Activated T-helper 1 cell treated with anti-CD3 and anti-CD28 coated beads, Interleukin-12 subunit alpha, Interleukin-12 subunit beta, Interleukin-2, Interleukin-4 antibody, amounts not matched to agents 30 ng/mL and 10 ng/mL and 1 ng/mL, durations not matched to agents 14 hours and 24 hours and 36 hours (primary cell): ENCODE measurements at places on chromosomes 2 and 18.

DNA sequence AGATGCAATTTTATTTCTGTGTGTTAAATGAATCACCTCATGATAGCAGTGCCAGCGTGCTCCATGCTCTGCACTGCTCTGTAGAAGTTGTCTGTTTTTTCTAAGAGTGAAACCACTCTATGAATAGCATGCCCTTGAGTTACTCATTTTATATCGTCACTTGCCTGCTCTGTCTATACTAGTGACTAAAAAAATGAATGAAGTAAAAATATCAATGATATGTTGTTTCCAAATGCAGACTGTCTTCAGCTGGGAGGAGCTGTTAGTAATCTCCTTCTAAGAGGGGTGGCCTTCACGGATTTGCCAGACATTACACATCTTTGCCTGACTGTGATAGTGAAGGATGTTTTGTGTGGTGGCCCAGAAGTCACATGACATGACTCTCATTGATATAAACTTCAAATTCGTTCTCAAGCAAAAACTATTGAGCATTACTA lies 852.1 kb downstream of the CNTNAP5 start:
- DNase-seq = no peak

DNA sequence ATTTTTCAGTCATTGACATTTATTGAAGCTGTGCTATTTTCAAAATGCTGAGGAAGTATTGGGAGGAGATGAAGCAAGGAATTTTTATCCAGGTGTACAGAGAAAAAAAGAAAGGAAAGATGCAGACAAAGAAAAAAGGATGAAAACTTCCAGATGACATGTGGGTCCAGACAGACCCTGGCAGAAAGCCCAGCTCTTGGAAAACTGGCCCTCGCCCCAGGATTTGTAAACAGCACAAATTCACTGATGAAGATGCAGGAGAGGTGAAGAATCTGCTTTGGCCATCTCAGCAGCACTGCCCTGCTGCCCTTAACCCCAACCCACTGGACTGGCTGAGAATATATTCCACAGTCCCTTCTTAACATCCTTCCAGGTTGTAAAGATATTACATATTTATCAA lies 12.5 kb downstream of the TACR1 start:
- DNase-seq = no peak

DNA sequence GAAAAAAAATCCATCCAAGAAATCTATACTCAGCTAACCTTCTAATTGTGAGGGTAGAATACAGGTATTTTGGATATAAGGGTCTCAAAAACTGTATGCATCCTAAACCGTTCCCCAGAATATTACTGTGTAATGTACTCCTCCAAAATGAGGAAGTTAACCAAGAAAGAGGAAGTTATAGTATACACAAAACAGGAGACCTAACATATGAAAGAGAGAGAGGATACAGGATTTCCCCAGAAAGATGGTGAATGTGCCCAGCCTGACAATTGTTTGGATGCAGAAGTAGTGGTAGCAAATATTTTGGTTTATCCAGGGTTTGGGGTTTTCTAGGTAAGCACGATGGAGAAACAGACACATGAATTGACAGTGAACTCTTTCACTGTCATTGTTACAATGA lies 50.6 kb downstream of the GALNT3 start:
- DNase-seq = no peak

- no peak for DNase-seq
Observed at GRCh38 chr18:48109961-48110493, 179.6 kb upstream of the SMAD2 start.

GRCh38 chr2:204628926-204629712 lies 83.8 kb downstream of the PARD3B start:
- DNase-seq = no peak

DNA sequence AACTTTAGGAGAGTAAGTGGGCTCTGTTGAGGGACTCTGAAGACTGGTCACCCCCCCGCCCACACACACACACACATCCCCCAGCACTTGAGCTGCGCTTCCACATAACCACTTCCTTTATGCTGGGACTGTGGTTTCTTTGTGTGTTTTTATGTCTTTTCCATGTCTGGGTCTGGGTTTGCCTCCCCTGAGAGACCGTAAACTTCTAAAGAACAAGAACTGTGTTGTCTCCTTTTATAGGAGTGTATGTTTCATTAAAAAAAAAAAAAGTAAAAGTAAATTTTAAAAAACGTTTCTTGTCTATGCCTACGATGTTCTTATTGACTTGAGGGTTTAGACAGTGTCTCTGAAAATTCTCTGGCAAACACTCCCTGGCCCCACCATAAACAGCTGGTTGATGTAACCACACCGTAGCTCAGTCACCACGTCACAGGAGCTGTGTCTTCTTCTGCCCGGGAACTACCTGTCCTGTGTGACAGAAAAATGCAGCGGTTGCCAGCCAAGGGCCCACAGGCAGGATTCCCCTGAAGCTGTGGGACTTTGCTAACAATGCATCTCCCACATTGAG lies 68.0 kb downstream of the KLHL29 start:
- no peak for DNase-seq

GRCh38 chr2:54053830-54054229 lies 61.6 kb upstream of the ACYP2 start:
- no peak for DNase-seq

- DNase-seq = no peak
Observed at GRCh38 chr2:172246649-172247048, 143.9 kb upstream of the DLX2 start.

- no peak for DNase-seq
Observed at GRCh38 chr18:49250816-49251388, 209.5 kb downstream of the DYM start.

- DNase-seq = no peak
Observed at GRCh38 chr18:3067722-3068121, 54.8 kb upstream of the LPIN2 start.

- no peak for DNase-seq
Observed at GRCh38 chr2:55999790-56000189, 76.2 kb upstream of the EFEMP1 start.

- DNase-seq = no peak
Observed at GRCh38 chr18:9740071-9740470, 32.0 kb downstream of the RAB31 start.

- no peak for DNase-seq
Observed at GRCh38 chr2:43124687-43125057, 101.7 kb downstream of the ZFP36L2 start.

DNA sequence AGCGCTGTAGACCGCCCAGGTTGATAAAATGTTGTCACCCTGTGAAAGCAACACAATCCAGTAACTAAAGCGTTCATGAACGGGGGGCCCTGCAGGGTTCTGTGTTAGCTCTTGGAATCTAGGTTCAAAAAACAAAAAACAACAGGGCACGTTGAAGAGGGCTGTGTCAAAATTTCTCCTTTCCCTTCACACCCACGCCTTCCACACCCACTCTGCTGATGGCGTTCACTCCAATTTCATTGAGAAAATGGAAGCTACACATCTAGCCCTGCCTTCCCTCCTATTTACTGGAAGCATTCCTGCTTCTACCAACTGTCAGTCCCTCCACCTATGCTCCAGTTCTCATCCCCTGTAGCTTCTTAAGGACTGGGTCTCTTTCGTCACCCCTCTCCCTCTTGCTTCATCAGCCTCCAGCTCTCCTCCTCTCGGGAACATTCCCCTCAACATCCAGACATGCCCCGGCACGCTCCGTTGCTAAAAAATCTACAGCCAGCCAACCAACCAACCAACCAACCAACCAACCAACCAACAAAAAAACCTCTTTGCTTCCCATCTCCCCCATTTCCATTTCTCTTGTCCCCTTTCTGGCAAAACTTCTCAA lies 98.4 kb upstream of the SP3 start:
- DNase-seq = no peak

- DNase-seq = peak; percentile 42
Observed at GRCh38 chr2:206084870-206085741, 868 bp downstream of the INO80D start.

DNA sequence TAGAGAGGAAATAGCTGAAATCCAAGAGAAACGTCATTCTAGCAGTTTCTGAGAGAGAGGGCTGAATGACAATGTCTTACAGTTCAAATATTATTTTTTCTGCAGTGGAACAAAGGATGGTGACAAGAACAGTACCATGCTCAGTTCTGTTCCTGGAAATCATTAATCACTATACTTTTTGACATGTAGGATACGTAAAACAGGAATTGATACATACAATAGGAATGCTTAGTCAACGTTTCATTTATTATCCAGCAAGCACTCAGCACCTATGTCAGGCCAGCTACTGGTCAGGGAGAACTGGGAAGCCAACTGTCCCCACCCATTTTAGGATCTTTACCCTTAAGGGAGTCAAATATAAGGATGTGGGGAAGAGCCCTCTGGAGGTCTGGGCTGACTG lies 114.7 kb downstream of the DHRS9 start:
- DNase-seq = no peak
